AG09319 (cell line): ENCODE measurements at places on chromosomes 7 and 10.

DNA sequence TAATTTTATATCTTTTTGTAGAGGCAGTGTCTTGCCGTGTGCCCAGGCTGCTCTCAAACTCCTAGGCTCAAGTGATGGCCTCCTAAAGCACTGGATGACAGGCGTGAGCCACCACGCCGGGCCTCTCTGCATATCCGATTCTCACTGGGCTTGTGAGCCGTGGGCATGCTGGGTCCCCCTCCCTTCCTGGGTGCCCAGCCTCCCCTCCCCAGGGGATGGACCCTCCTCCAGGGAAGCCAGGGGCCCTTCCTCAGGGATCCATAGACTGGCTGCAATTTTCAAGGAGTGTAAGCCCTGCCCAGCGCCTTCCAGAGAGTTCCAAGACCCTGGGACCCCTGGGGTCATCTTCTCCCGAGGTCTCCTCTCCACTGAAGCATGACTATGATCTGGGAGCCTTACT, 23.7 kb upstream of the ELFN1 start:
- no peak for DNase-seq

DNA sequence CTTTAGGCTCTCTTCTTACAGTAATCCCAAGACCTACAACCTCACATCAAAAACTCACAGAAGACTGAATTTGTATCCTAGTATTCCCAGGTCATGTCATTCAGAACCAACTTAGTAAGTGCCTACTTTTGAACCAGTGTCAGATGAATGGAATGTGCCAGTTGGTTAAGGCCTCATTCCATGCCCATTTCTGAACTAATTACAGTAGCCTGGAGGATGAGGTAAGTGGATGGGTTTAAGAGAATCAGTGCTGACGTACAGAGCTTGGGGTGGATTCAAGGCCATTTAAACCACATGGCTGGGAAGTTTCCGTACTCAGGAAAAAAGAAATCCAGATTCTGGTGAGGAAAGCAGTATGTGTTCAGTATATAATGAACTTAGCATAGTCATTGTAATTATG, 21.9 kb upstream of the FOXP2 start:
- no peak for DNase-seq

GRCh38 chr7:106125417-106125816, 13.3 kb upstream of the SYPL1 start:
- DNase-seq, result no peak

DNA sequence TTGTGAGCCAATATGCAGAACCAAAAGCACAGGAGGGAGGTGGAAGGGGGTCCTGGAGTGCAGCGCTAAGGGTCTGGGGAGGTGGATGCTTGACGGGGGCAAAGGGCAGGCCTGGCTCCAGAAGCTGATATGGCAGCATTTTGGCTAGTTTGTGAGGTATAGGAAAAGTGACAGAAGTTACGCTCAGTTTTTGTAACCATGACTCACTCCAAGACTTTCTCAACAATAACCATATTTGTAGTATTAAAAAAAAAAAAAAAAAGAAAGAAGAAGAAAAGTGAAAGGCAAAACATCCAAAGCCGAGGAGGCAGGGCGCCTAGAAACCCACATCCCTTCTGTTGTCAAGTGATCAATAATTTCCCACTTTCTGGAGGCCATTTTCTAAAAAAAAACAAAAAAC, 92.3 kb downstream of the RNF216 start:
- no peak for DNase-seq

DNA sequence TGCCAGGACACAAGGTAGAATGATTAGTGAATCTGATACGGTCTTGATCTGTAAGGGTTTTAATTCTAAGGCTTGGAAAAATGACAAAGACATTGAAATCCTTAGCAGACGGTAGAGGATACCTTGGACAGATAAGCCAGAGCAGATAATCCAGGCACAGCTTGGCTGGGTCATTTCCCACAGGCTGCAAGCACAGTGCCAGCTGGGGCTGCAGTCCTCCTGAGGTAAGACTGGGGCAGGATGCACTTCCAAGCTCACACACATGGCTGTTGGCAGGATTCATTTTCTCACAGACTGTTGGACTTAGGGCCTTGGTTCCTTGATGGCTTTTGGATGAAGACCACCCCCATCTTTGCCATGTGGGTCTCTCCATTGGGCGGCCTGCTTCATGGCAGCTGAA, 63.2 kb upstream of the BMPER start:
- no peak for DNase-seq

DNA sequence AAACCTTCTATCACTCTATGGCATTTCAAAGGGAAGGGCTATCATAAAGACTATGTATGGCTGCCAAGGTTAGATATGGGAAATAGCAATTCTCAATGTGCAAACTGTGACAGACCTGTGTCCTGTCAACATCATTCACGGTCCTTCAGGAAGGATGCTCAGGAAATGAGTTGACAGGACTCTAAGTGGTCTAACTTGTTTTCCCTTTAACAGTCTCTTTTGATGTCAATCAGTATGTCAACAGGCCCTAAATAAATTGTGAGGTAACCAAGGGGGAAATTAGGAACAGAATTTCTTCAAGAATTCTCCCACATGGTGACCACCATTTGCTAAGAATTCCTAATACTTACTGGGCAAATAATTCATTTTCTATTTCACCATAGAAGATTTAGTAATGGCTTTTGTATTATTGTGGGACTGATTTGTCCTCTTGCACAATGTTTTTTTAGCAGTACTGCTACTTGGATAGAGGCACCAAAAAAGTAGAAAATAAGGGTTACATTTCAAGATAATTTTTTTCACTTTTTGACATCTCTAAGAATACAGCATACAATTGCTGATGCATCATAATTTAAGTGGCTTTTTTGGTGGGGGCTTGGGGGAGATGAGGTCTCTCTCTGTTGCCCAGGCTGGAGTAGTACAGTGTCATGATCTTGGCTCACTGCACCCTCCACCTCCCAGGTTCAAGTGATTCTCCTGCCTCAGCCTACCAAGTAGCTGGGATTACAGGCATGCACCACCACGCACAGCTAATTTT, 275.8 kb downstream of the CACNA2D1 start:
- no peak for DNase-seq

GRCh38 chr7:103989785-103990767, 618 bp upstream of the RELN start:
- no peak for DNase-seq

- no peak for DNase-seq
Observed at GRCh38 chr7:48130658-48131108, 40.6 kb upstream of the ABCA13 start.

DNA sequence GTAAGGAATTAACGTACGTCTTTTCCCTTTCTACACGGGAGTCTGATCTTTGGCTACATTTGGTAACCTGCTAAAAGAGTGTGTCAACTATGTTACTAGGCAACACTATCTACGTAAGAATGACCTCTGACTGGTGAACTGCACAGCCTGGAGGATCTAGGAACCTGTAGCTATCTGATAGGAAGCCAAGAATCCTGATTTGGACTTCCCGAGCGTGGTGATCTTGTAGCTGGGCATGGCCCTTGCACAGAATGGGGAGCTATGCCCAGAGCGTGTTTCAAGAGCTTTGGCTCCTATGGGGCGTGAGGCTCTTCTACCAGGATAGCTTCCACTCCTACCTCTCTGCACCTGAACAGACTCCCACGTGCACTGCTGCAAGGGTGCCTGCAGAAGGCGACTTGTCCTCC, 157.5 kb downstream of the TAX1BP1 start:
- DNase-seq, result no peak

DNA sequence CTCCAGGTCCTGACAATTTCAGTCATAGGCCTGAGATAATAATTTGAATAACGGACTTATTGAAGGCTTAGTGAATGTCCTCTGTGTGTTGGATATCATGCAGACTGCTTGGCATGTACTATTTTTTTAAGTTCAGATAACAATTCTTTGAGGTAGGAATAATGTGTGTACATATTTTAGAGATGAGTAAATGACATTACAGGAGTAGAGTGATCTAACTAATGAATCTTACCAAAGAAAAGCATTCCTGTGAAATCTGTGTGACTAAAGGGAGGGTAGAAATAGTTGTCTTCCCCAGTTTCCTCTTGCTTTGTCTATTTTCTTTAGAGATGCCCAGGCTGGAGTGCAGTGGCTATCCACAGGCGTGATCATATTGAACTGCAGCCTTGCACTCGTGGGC, 391.8 kb upstream of the ETV1 start:
- no peak for DNase-seq

GRCh38 chr7:84073186-84073875, 121.3 kb downstream of the SEMA3A start:
- DNase-seq, result no peak

GRCh38 chr10:74093530-74094164, 57.0 kb downstream of the AP3M1 start:
- no peak for DNase-seq

- peak; percentile 18 for DNase-seq
Observed at GRCh38 chr10:86900955-86901354, 56.5 kb downstream of the MMRN2 start.

DNA sequence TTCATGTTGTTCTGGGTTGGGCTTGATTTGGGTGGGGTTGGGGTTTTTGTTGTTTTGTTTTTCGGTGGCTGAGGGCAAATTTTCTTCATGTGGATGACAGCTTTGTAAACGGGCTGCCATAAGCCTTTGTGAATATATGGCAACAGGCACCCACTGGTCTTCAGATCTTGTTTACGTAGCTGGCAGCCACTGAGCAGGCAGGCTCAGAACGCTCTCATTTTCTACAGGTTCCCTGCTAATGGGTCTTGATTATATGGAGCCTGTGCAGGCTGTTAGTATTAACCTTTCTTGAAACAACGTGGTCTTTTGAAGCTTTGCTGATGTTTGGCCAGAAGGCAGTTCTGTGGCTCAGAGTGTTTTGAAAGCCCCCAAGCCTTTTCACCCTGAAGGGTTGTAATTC, 199.7 kb downstream of the TNS3 start:
- DNase-seq, result no peak

GRCh38 chr7:135512135-135512887, 2.4 kb upstream of the CNOT4 start:
- DNase-seq, result no peak

GRCh38 chr10:110547139-110547761, 20.2 kb upstream of the SMC3 start:
- DNase-seq, result no peak

DNA sequence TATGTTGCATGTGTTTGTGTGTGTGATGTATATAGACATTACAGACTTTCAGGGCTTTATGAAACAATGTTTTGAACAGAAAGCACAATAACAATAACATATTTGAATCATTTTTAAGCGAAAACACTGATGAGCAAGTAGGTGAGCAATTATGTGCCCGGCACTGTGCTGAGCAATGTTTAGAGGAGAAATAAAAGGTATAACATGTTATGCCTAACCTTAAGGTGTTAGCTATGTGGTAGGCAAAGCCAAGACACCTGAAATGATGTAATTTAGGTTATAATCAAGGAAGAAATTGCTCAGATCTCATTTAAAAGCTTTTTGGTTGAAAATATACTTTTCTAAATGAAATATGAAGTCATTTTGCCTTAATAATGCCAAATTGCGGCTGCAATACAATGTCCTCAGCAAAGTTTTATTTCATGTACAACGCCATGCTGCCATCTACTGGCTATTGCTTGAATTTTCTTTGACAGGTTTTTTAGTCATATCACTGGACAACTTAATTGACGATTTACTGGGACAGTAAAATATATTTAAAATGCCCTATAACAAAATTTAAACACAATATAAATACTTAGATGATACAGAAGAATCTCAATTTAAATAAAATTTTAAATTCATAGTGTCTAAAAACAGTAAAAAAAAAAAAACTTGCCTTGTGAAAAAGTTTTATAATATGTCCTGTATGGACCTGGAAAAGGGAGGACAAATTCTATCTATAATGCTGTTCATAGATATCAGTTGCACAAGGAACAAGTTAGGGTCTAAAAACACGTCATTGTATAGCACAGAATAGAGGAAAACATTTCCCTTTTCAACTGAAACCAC, 131.1 kb upstream of the CDK1 start:
- DNase-seq, result peak; percentile 19

DNA sequence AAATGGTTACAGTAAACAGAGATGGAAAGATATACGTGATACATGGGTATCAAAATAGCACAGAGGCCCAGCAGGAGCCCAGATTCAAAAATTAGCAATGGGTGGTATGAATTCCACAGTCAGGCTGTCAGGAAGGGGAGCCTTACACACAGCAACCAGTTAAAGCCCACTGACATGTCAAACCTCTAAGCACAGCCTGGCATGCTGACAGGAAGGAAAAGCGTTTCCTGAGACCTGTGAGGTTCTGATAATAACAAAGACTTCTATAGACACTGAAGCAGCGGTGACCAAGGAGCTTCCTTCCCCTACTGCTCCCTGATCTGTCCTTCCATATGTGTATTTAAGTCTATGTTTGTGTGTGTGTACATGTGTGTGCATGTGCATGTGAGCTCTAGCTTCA, 89.9 kb downstream of the PHYHIPL start:
- DNase-seq, result no peak

DNA sequence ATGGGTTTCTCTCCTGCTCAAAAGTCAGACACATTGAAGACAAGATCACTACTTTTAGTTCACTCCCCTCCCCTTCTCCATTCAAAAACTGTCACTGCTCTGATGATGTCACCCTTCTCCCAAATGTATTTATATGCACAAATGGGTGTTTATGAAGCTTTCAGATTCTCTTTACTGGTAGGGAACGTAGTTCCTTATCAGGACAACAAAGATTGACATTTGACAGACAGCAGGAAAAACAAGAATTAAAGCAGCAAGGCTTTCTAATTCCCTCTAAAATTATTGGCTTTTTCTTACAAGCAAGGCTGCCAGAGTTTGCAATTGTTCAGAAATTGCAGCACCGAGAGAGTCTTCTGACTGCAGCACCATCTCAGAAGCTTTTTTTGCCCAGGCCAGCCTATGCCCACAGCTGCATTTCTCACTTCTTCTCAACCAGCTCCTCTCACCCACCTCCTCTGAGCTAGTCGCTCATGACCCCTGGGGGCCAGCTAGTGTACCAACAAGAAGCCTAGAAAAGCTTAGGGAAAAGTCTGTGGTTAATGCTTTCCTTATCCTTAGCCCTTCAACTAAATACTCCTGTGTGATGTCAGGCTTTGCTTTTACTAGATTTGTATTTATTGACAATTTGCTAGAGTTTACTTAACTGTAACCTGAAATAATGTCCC, 265.1 kb downstream of the HTR7 start:
- DNase-seq, result no peak

DNA sequence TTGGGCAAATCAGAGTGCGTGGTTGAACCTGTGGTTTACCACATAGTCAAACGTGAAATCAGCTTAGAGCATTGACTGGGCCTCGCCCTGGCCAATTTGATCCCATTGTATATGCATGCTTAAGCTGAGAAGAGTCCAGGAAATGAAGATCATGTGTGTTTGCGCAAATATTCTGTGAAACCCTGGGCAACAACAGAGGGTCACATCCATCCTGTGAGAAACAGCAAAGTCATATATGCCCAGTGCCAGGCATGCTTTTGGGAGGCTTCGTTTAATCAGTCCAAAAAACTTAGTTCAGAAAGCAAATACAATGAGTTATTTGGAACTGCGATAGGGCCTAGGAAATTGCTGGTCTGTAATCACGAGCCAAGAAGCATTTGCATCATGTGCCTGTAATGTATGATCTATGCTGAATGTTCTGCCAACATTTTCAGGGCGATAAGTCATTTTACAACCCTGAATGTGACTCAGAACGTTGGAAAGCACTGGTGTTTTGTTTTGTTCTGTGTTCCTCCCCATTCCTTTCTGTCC, 412.1 kb upstream of the CELF2 start:
- DNase-seq, result peak; percentile 96
